Colonic mucosa (tissue), 4 donors: ENCODE measurements at places on chromosomes 7 and 10. TPM values are rescaled to one million over a fixed set of nuclear protein-coding genes. Genes with fewer than 3 reads are reported as not detected.

DNA sequence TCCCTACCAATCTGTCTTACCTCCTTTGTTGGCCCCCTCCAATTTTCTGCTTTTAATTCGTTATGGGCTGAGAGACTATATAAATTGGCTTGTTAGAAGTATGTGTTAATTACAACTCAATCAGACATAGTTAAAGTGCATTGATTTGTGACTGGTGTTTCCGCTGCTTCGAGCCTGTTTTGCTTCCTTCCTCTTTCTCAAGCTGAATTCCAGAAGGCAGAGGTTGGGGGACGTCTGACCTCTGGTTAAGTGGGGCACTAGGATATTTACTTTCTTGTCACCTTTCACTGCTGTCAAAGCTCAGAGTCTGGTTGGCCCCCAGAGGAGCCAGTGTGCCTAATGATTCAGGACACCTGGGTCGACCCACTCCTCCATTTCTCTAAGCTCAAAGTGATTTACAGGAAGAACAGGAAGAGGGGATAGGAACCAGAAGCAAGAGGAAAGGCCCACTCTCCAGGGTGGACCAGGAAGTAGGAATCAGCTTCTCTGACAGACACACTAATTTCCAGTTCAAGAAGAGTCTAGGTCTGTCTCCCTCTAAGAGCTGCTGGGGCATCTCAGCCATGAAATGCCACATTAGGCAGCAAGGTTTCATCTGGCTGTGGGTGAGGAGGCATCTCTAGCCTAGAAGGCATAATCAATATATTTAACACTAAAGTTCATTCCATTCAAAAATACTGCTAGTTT lies 397.2 kb upstream of the NPVF start:
- DNase-seq = no peak

DNA sequence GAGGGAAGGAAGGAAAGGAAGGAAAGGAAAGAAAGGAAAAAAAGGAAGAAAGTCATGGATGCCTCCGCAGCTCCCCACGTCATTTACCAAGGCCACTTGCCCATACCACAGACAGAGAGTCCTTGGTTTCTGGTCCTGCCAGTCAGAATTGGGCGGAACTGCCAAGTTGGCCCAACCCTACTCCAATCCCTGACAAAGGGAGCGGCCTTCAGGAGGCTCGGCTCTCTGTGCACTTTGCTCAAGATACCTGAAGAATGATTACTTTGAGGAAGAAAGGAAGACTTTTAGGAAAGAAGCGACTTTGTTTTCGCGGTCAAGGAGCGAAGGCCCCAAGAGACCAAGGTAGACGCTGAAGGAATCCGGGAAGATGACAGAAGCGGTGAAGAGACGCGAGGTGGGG lies 49.1 kb upstream of the FXYD4 start:
- peak; percentile 74 for DNase-seq

GRCh38 chr10:6514180-6514579 lies 65.9 kb downstream of the PRKCQ start:
- DNase-seq = no peak

LEP gene
- 0.07 TPM for total RNA-seq

DNA sequence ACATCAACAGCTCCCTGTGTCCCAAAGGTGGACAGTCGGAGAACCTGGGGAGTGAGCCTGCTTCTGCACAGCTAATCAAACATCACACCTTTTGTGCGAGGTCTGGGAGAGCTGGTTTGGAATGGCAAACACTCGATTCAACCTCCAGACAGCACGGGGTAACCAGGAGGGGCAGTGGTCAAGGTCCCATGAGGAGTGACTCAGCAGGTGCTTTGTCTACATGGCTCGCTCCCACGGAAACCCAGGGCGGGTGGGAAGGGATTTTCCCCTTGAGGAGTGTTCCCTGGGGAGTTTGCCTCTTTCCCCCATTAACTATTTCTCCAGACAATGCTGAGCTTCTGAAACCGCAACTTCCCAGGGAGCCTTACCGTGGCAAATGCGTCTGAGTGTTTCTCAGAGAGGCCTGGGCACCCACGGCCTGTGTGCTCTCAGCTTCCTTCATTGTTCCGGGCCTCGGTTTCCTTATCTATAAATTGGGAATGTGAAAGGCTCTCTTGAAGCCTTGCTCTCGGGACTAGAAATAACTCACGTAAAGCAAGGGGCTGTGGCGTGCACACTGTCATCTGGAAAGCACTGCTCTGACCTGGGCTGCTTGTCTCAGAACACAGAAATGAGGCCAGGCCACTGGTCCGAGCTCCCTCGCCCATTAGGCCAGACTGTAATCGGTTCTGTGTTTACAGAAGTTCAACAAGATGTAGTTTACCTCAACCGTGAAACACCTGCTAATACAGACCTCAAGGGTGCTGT lies 14.0 kb upstream of the GTPBP4 start:
- no peak for DNase-seq

GRCh38 chr10:132706701-132707100 lies 79.2 kb downstream of the NKX6-2 start:
- DNase-seq = no peak

CCL26 gene
- 0.82 TPM for total RNA-seq

DNA sequence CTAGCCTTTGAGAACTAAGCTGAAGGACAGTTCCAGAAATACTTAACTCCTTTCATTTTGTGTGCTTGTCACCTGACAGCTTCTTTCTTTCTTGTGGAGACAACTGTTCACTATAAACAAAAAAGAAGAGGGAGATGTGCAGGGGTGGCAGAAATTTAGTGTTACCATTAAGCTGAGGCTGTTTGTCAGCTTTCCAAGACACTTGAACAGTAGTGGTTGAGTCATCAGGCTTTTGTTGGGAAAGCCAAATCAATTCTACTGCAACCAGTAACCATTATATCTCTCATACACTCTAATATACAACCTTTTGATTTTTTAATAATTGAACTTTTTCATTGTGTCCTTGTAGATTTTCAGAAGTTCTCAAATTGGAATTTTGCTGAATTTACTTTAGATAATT lies 75.3 kb downstream of the POLL start:
- DNase-seq = no peak
